ENCODE measurements at places on chromosomes 4 and X.

GRCh38 chrX:42242004-42242403, 318.6 kb upstream of the CASK start:
- no peak overlapping the region for H3K27ac ChIP-seq
- no peaks in the 10 kb centered on the region for H3K36me3 ChIP-seq
- DNase-seq = no peak
- H3K27me3 ChIP-seq = peaks cover 16% of the 10 kb centered on the region

DNA sequence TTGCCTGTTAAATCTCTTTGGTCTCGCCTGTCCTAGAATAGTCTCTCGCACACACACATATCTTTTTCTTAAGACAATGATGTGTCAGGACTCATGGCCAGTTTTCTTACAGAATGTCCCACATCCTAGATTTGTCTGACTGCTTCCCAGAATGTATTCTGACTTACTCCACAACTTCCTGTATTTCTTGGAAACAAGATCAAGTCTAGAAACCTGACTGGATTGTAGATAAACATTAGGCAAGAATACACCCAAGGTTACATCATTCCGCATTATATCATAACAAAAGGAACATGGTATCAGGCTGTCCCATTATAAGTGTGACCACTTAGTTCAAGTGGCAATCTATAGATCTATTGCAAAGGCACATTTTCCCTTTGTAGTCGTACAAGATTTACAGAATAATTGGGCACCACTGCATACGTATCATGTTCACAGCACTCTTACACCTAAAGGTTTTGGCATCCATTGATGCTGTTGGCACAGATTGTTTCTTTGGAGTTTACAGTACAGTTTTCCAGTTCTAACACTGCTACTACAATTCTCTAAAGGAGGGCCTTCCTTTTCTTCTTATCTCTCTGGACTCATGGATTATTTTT, 56.4 kb downstream of the FBXW7 start:
- H3K27me3 ChIP-seq = no peaks in the 10 kb centered on the region
- no peak overlapping the region for H3K27ac ChIP-seq
- DNase-seq = peak; percentile 42

- no peak for DNase-seq
- no peak overlapping the region for H3K4me3 ChIP-seq
- no peaks in the 10 kb centered on the region for H3K36me3 ChIP-seq
- H3K4me1 ChIP-seq = no peaks in the 10 kb centered on the region
Observed at GRCh38 chrX:146278381-146278780, 460.8 kb downstream of the SLITRK2 start.

DNA sequence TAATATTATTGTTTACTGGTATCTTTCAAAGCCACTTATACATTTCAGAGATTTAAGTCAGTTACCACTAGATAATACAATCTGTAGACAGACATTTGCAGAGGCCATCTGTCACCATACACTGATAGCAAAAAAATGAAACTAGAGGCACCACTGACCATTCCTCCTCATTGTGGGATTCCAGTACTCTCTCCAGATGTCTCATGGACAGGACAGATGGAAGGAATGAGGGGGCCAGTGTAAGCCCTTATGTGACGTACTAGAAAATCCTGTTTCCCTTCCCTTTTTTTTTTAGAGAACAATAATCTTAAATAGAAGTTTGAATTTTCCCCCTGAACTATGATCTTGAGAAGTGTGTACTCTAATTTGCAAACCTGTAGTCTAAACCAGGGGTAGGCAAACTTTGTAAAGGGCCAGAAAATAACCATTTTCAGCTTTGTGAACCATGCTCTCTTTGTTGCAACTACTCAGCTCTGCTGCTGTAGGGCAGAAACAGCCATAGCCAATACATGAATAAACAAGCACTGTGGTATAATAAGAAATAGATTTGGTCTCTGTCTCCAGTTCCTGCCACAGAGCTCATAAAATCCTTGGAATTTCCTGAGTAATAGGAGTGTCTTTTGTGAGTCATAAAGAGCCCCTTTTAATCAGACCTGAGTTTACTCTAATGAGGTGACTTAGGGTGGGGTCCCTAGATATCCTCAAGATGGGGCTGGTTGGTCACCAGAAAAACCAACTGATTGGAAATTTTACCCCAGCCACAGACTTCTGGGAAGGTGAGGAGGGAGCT, 90.4 kb downstream of the MOSPD2 start:
- no peaks in the 10 kb centered on the region for H3K4me1 ChIP-seq
- H3K27me3 ChIP-seq = peaks cover 3% of the 10 kb centered on the region
- no peak overlapping the region for H3K4me3 ChIP-seq
- DNase-seq = peak; percentile 45
- H3K27ac ChIP-seq = no peak overlapping the region
- H3K36me3 ChIP-seq = no peaks in the 10 kb centered on the region

DNA sequence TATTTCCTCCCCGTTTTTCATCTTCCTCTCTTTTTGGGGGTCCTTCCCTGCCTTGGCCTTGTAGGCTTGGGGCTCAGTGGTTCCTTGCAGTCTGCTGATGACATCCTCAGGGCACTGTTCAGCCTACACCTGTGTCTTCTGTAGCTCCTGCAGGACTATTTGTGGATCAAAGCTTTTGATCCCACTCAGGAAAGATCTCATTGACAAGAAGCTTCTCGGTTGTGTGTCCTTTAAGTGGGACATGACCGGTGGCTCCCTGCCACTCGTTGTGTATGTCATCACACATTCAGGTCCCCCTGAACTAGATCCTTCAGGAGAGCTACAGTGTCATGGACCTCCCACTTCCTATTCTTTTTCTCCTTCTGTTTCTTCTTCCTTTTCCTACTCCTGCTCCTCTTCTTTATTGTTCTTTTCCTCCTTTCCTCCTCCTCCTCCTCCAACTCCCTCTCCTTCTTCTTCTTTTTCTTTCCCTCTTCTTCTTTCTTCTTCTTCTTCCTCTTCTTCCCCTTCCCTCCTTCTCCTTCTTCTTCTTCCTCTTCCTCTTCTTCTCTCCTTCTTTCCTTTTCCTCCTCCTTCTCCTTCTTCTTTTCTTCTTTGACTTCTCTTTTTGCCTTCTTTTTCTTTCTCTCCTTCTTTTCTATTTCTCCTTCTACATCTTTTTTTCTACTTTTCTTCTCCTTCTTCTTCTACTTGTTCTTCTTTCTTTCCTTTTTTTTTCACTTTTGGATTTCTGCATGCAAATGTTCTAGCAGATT, 67.8 kb downstream of the NBDY start:
- no peak overlapping the region for H3K4me3 ChIP-seq
- no peak overlapping the region for H3K27ac ChIP-seq
- peaks cover 5% of the 10 kb centered on the region for H3K4me1 ChIP-seq
- peaks cover 15% of the 10 kb centered on the region for H3K36me3 ChIP-seq

DNA sequence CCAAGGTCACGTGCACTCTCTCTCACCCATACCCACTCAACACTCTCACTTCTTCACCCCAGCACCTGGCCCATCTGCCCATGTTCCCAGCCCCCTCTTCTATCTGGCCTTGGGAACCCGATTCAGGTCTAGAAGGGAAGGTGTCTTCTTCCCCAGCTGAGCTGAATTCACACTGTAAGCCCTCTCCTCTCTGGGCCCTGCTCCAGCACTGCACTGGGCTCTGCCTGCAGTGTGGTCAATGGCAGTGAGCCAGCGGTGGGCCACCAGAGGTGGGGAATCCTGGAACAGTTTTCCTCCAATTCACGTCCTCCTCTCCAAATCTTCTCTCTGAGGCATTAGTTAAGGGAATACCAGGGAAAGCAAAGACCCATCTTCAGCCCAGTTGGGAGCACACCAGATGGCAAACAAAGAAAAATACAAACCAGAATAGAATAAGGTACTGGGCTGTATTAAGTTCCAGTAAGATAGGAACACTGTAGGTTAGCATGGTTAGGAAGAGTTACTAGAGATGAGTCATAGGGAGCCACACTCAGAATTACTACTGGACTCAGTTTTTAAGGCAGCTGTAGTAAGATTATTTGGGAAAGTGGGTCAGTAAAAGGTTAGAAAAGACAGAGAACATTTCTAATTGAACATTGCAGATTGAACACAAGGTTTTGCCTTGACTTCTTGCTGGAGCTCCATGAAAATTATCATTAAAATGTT, 5.0 kb downstream of the AWAT2 start:
- H3K4me1 ChIP-seq = peaks cover 4% of the 10 kb centered on the region
- peaks cover 38% of the 10 kb centered on the region for H3K27me3 ChIP-seq
- H3K4me3 ChIP-seq = no peak overlapping the region
- H3K36me3 ChIP-seq = no peaks in the 10 kb centered on the region
- no peak for DNase-seq

DNA sequence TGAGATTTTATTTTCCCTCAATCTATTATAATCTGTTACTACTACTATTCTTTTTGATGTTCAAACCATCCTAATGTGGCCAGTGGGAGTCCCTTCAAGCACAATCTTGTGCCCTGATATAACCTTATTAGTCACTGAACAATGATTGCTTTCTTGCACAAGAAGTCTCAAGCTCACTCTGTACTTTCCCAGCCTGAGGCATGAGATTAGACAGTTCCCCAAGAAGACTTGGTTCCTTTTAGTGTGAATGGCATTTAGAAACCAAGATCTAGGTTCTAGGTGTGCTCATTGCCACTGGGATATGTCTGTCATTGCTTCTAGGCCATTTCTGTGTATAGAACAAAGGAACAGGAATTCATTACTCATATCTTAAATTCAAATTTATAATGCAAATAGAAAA, 28.0 kb upstream of the RBM41 start:
- no peaks in the 10 kb centered on the region for H3K4me1 ChIP-seq
- no peaks in the 10 kb centered on the region for H3K27me3 ChIP-seq
- H3K36me3 ChIP-seq = no peaks in the 10 kb centered on the region
- H3K4me3 ChIP-seq = no peak overlapping the region

- H3K27ac ChIP-seq = peak within 1 kb of the TSS; percentile 36
- peaks cover 2% of the 10 kb centered on the region for H3K4me1 ChIP-seq
- no peaks in the 10 kb centered on the region for H3K36me3 ChIP-seq
Observed at GRCh38 chr4:145679991-145680455, at the start of gene C4orf51. TSS of gene C4orf51 (plus strand) at chr4:145680146. CDS start at chr4:145680204, 58 bp downstream.

GRCh38 chr4:76792418-76792817, 105.5 kb downstream of the SOWAHB start:
- H3K4me3 ChIP-seq = no peak overlapping the region
- DNase-seq = no peak
- H3K36me3 ChIP-seq = no peaks in the 10 kb centered on the region
- no peak overlapping the region for H3K27ac ChIP-seq
- no peaks in the 10 kb centered on the region for H3K4me1 ChIP-seq

DNA sequence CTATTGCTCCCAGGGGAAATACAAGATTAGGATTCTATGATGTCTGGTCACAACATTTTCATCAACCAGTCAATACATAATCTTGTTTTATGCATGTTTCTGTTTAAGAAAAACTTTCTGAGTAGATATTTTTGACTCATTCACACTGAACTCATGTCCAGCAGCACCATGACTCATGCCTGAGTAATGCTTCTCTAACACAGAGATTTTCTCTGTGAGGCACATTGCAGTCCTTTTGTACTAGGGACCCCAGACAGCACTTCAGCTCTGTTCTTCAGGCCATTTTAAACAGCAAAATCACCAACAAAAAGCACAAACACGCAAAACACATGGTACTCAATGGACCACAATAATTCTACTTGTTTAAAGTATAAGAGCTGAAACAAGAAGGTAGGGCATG, 83.6 kb downstream of the MXRA5 start:
- no peaks in the 10 kb centered on the region for H3K4me1 ChIP-seq
- peak overlapping the region; percentile 94 for H3K27ac ChIP-seq
- no peaks in the 10 kb centered on the region for H3K36me3 ChIP-seq
- H3K27me3 ChIP-seq = no peaks in the 10 kb centered on the region
- no peak overlapping the region for H3K4me3 ChIP-seq
- DNase-seq = peak; percentile 89

DNA sequence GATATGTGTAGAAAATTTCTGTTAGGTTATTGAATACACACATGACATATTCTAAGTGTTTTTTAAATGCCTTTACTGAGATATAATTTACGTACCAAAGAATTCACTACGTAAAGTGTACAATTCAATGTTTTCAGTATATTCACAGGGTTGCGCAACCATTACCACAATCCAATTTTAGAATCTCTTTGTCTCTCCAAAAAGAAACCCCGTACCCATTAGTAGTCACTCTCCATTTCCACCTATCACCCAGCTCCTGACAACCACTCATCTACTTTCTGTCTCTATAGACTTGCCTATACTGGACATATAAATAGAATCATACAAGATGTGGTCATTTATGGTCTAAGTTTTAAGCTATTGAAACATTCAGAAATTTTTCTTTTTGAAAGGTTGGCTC, 53.0 kb upstream of the FBXW7 start:
- DNase-seq = no peak
- H3K4me1 ChIP-seq = peaks cover 8% of the 10 kb centered on the region
- no peaks in the 10 kb centered on the region for H3K36me3 ChIP-seq
- no peaks in the 10 kb centered on the region for H3K27me3 ChIP-seq
- no peak overlapping the region for H3K27ac ChIP-seq

DNA sequence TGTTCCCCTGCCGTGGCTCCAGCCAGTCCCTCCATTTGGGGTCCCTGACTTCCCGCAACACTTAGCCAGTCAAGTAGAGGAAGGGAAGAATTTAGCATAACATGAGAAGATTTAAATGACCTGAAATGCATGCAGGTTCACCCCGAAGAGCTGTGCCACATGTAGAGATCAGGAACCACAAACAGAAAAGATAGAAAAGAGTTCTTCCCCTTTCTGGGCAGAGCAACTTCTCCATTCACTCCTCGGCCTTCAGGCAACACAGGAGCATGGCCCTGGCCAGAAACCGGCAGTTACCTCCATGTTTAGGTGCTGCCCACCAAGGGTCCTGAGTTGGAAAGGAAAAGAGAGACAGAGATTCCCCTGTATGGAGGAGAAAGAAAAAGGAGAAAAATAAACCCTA, 5.2 kb downstream of the NLRP2B start:
- no peaks in the 10 kb centered on the region for H3K27me3 ChIP-seq
- H3K27ac ChIP-seq = no peak overlapping the region
- no peaks in the 10 kb centered on the region for H3K4me1 ChIP-seq
- no peaks in the 10 kb centered on the region for H3K36me3 ChIP-seq
- DNase-seq = no peak

GRCh38 chrX:10831716-10832502, 211.5 kb upstream of the MID1 start:
- H3K36me3 ChIP-seq = no peaks in the 10 kb centered on the region
- DNase-seq = no peak

DNA sequence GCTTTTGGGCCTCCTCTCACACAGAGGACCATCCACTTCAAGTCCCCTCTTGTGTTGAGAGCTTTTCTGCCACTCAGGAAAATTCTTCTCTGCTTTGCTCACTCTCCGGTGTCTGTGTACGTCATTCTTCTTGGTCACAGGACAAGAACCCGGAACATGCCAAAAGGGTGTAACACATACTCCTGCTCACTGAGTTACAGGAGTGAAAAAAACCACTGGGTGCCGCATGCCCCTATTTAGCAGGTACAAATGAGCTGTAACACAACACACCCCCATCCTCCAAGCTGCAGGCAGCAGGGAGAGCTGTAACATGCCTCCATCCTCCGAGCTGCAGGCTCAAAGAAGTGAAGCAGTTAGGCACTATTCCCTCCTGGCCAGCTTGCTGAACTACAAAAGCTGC, 13.0 kb upstream of the CXCL2 start:
- H3K27me3 ChIP-seq = no peaks in the 10 kb centered on the region
- H3K27ac ChIP-seq = peak overlapping the region; percentile 17
- peaks cover 6% of the 10 kb centered on the region for H3K4me1 ChIP-seq

GRCh38 chrX:2594491-2594890, 93.7 kb upstream of the DHRSX start:
- no peak overlapping the region for H3K27ac ChIP-seq
- no peaks in the 10 kb centered on the region for H3K27me3 ChIP-seq
- H3K4me3 ChIP-seq = no peak overlapping the region
- DNase-seq = no peak
- peaks cover 3% of the 10 kb centered on the region for H3K36me3 ChIP-seq
